ENCODE measurements at places on chromosomes 5 and 9.

DNA sequence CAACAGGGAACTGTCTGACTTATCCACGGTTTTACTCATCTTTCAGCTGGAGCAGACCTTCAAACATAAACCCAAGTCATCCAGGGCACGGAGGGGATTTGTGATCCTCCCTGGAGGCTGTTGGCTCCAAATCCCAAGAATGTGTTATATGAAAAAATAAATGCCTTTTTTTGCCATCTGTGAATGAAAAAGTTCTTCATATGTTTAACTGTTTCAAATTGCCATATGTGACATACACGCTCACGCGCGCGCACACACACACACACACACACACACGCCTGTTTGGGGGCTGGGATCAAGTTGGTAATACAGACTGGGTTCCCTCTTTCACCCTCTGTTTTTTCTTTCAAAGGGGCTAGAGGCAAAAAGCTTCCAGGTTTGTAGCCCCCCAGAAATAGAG is 164.4 kb upstream of the EFNA5 start:
- no peak for DNase-seq

- peak; percentile 28 for DNase-seq
Observed at GRCh38 chr9:121784731-121785411, 133.4 kb downstream of the DAB2IP start.

DNA sequence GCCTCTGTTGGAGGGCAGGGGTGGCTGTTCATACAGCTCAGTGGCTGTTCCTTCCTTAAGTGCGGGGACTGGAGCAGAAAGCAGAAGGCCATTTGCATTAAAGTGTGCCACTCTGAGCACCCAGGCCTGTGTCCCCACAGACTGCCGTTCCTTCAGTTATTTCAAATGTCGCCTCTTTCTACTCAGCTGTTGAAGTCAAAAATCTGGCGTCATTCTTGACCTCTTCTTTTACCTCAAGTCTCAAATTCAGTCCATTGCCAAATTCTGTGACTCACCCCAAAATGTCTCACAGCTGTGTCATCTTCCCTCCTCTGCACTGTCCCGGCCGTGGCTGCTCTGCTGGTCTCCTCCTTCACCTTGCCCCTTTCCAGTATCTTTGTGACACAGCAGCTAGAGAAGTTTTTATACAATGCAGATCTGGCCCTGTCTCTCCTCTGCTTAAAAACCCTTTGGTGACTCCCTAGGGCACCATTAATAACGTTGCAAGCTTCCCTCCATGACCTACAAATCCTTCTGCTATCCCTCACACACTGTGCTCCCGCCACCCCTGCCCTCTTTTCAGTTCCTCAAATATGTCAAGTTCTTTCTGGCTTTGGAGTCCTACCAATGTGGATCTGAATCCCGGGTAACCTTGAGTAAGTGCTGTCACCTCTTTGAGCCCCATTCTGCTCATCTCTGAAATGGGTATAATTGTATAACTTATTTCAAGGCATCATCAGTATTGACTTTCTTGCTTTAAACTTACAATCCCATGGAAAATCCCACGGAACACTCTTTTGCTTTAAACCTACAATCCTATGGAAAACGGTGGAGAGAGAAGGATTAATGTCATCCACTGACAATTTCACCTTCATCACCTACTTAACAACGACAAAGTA is 98.3 kb upstream of the BOD1 start:
- DNase-seq, result no peak

- peak; percentile 96 for DNase-seq
Observed at GRCh38 chr9:2809692-2810419, 34.0 kb downstream of the PUM3 start.

DNA sequence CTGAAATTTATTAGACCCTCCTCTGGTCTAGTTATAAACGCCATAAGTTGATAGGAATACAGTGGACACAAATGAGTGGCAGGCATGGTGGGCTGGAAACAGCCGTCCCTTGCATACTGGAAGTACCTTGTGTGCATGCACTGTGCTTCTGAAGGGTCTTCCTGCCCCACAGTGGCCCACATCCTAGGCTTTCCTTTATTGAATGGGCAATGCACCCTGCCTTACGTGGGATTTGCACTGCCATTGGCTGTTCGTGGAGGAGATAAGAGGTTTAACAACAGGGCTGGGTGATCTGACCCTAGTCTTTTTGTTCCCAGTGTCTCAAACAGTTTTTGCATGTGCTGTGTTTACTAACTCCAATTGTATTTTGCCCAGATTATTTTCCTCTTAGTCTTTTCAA is 480.8 kb downstream of the GADD45G start:
- DNase-seq, result no peak

- no peak for DNase-seq
Observed at GRCh38 chr5:7246287-7246686, 149.7 kb upstream of the ADCY2 start.

GRCh38 chr5:39877479-39877878 is 452.7 kb upstream of the DAB2 start:
- no peak for DNase-seq

DNA sequence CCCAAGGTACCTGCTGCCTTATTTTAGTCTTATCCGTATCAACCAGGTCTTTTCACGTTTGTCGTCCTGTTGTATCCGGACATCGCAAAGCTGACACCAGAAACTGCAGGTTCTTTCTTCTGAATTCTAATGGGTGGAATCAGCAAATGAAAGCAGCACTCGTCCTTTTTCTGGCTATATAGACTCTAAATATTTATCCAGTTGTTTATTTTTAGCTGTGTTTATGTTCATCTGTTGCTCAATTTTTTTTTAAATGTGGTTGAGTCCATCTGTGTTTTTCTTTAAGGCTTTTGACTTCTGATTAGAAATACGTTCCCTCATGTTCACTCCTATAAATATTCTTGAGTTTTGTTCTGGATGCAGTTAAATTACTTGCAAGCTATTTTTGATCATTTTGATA is 831.7 kb downstream of the MTRR start:
- no peak for DNase-seq

DNA sequence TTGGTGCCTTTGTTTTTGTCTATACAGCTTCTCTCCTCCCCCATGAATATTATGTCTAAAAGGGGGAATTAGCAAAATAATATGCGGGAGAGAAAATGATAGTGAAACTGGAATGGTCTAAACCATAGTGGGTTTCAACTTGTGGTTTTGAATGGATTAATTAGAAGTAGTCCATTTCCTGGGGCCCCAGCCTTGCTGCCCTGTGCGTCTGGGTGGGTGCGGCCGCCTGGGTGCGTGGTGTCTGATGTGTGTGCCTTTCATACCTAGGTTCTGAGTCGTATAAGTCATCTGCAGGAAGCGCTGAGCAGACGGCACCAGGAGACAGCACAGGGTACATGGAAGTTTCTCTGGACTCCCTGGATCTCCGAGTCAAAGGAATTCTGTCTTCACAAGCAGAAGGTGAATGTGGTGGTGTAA is 120.0 kb upstream of the CACNA1B start:
- no peak for DNase-seq

GRCh38 chr9:92406477-92406876 is 2.1 kb upstream of the OGN start:
- DNase-seq, result no peak

Measured in mesendoderm (in vitro differentiated cells).